Fibroblast of mammary gland (primary cell): ENCODE measurements at places on chromosomes 12 and 14.

DNA sequence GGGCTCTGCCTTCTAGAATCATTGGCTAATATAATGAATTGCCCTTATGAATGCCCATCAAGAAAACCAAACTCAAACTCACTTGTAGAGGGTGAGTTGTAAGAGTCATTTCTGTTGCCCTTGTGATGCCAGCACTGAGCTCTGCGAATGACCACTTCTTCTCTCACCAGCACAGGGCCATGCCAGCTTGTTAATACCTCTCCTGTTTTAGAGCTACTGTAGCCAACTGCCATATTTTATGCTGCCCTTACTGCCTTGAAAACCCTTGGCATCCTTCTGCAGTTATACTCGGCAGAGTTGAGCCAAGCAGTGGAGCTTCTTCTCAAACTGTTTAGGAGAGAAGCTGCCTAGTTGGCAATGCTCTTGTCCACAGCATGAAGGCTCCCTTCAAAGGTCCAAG is 8.1 kb downstream of the KRT75 start:
- DNase-seq: no peak

- no peak for DNase-seq
Observed at GRCh38 chr12:74671421-74671820, 133.8 kb downstream of the ATXN7L3B start.

DNA sequence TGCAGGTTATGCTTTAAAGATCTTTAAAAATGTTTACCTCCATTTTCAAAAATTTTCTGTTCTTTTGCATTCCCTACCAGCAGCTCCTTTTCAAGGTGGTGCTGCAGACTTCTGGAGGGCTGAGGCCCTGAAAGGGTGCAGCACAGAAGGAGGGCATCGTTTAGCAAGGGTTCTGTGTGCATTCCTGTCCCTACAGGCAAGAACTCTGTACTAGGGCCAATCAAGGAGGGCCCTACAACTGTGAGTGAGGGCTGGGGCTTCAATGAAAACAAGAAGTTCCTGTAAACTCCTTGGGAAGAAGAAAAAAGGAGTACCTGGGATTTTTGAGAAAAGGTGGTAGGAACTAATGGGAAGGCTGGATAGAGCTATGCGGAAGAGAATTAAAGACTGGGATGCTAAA is 50.7 kb upstream of the CSRP2 start:
- DNase-seq: no peak

DNA sequence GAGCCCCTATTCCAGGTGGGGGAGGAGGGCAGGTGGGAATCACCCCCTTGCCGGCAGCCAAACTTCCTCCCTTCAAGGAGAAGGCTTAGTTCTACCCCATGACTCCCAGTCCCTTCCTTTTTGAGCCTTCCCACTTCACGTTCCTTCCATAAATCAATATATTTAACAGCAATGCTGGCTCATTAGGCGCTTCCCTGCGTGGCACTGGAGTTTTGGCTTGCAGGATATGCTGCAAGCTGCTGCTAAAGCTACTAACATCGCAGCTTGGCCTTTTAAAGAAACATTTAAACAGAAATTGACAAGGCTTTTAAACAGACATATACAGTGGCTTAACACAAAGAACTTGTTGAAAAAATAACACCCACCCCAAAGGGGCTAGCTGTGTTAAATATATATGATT is 308.0 kb upstream of the FKBP4 start:
- no peak for DNase-seq

GRCh38 chr14:55354500-55354899 is 57.1 kb downstream of the ATG14 start:
- peak; percentile 59 for DNase-seq

DNA sequence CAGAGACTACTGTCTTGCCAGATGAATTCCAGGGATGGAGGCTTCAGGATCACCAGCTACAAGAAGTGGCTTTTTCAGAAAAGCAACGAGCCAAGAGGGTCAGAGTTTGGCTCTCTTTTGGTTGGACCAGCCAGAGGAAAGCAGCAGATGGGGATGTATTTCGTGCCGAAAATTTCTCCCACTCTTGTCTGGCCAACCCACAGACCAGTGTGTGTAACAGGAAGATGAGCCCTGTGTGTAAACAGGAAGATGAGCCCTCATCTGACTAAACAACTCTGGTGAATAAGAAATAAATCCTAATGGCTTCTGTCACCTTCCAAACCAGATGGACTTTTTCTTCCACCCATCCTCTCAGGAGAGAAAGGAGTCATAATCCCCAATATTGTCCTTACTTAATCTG is 13.1 kb downstream of the GPR68 start:
- DNase-seq: peak; percentile 54

DNA sequence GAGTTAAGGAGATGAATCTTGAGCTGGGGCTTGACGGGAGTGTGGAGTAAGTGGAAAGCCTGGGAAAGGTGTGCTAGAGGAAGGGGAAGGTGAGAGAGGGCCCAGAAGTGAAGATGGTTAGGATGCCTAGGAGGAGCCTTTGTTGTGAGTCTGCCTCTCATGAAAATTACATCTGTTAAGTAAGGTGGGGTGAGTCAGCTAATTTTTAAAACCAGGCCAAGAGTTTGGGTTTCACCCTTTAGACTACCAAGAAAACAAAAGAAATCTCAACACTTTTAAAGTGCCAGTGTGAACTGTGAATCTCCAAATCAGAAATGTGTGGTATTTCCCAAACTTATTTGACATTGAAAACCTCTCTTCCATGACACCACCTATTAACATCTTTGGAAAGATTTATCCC is 185.2 kb downstream of the CRADD start:
- DNase-seq: peak; percentile 55
